Colonic mucosa (tissue), 4 donors: ENCODE measurements at places on chromosomes 4 and X. TPM values are rescaled to one million over a fixed set of nuclear protein-coding genes. Genes with fewer than 3 reads are reported as not detected.

- no peak for DNase-seq
These were observed 317.5 kb upstream of the RASGEF1B start for GRCh38 chr4:81789158-81789557.

ITIH6 gene
- not detected for total RNA-seq

BGN gene
- 6.0 TPM for total RNA-seq

AMTN gene
- not detected for total RNA-seq

AMMECR1 gene
- 10.4 TPM for total RNA-seq

DNA sequence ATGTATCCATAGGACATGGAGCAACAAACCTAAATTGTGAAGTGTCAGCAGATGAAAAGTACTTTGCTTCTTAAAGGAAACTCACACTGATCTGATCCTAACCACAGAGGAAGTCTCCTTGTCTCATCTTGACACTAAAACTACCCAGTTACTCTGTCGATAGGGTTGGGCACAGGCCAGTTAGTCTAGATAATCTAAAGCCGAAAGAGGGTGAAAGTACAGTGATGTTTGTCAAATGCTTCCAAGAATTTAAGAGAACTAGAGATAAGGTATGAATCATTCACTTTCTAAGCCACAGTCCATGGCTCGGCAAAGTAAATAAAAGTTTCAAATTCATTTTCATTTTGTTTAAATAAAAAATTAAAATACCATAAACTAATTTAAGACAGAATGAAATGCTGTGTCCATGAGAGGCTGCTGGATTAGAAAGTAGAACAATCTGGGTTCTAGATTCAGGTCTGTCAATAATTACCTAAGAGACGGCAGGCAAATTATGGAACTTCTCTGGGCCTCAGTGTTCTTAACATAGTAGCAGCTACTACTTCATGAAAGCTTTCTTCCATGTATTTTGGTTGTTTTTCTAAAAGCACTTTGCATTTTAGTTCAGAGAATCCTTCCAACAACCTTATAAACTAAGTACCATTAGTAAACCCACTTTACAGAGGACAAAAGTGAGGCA is 176.7 kb downstream of the LDB2 start:
- no peak for DNase-seq

DNA sequence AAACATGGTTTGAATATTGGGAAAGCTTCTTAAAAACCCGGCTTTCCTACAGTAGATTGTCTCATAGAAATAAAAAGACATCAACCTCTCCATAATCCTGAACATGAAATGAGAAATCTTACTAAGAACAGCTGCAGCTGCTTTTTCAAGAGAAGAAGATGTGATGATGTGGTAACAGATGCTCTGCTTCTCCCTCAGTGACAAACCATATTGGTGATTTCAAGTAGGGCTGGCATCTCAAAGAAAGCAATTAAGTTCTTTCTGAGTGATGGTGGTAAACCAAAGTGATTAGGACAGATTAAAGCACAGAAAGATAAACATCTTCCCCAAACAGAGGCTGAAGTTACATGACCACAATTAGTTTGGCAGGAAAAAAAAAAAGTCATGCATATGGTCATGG is 1477.7 kb downstream of the RAPGEF2 start:
- no peak for DNase-seq

ADRA2C gene
- total RNA-seq: 0.61 TPM

DNA sequence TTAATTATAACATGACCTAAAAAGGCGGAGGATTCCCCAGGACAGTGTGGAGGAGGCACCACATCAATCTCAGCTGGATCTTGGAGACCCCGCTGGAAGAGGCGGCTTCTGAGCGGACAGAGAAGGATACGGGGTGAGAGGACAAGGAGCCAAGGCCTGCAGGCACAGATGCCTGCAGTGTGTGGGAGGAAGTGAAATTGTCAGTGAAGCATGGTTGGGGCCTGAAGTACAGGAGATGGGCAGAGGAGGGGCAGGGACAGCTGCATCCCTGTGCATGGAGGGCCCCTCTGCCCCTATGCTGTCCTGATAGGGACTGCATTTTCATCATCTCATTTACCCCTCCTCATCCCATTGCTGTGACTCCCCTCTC is 1.7 kb upstream of the SLC2A9 start:
- DNase-seq: no peak

DNA sequence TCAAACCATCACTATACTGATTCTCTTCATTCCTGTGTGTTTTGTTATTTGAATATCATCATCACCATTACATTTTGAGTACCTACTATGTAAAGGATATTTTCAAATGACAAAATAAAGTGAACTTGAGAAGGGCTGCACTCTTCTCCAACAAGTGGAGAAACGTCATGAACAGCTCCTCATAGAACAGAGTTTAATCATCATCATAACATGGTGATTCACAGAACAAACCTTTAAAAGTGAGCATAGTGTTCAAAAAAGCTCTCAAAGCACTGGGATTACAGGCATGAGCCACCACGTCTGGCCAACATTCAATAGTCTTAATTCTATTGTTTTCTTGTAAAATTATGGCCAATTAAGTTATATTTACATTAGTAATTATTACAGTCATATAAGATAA is 993.9 kb downstream of the PDHA2 start:
- no peak for DNase-seq

GRCh38 chr4:150960079-150960478 is 55.0 kb downstream of the LRBA start:
- DNase-seq: no peak

- no peak for DNase-seq
These were observed 22.5 kb downstream of the SLC39A8 start for GRCh38 chr4:102322736-102323135.

DNA sequence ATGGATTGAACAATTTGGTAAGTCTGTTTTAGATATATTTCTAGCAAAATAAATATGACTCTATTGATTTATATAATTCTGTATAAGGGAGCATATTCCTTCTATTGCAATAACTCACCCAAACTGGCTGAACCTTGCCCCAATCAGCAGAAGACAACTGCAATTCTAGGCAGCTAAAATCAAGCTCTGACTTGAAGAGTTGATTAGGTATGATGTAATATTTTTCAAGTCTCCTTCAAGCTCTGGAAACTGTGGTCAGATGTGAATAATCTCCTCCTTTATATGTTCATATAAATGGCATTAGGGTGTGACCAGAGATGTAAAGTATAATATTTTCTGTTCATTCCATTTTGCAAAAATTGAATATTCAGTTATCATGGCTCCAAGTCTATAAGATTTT is 8.2 kb downstream of the RASSF6 start:
- DNase-seq: no peak

DNA sequence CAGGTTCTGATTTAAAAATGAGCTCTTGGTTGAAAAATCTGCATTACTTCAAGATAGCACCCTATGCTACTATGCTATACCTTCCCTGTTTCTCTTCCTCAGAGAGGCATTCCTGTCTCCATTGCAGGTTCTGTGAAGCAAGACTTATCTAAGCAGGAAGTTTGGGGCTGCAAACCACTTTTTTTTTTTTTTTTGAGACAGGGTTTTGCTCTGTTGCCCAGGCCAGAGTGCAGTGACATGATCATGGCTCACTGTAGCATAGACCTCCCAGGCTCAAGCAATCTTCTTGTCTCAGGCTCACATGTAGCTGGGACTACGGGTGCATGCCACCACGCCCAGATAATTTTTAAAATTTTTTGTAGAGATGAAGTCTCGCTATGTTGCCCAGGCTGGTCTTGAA is 4.0 kb upstream of the CCNG2 start:
- DNase-seq: no peak

NUP62CL gene
- total RNA-seq: 3.7 TPM

DNA sequence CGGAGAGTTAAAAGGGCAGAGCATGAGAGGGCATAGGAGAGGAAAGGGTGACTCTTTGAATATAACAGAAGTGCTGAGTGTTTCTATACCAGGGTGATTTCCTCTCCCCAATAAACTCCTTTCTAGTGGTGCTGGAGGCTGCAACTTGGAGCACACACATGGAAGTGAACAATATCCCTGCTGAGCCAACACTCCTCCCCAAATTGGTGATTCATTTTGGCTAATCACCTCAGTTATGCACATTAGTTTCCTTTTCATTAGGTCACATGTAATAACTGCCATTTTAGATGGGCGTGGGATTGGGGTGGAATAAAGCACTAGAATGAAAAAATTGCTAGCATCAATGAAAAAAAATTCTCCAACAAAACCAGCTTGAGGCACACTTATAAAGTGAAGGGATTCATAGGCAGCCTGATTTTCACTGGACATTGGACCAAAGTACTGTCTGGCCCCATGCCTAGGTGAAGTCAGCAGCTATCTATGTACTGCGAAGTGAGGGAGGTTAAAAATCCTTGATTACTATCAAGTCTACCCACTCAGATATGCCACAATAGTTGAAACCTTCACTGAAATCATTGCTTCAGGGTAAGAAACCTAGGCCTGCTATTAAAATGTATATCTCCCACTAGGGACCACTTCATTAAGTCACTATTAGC is 174.0 kb downstream of the GLUD2 start:
- no peak for DNase-seq

PRSS12 gene
- 20.1 TPM for total RNA-seq

CD38 gene
- total RNA-seq: 2.6 TPM

SRPX gene
- 15.9 TPM for total RNA-seq

ZFP42 gene
- not detected for total RNA-seq

GNRHR gene
- total RNA-seq: not detected

DNA sequence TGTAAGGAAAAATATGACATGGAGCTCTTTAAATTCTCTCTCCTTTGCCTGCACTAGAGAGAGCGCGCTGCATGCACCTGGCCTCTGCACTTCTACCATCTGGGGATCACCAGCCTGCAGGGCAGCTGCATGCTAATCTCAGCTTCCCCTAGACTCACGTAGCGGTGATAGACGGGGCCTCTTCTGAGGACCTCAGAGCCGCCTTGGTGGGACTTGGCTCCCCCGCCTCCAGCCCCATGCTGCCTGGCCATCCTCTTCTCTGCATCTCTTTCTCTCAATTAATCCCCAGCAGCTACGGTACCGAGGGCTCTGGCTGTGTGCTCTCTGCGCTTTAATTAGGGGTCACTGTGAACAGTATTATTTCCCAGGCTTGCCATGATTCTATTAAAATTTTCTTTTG is 52.8 kb upstream of the PSAPL1 start:
- no peak for DNase-seq

GRCh38 chr4:6115342-6115741 is 85.0 kb downstream of the JAKMIP1 start:
- no peak for DNase-seq
